Skeletal muscle tissue (tissue), 5 donors: ENCODE measurements at places on chromosomes 3 and 15. TPM values are rescaled to one million over a fixed set of nuclear protein-coding genes. Genes with fewer than 3 reads are reported as not detected.

Gene PLSCR2
- not detected for total RNA-seq

Gene KCNH8
- under 0.01 TPM for total RNA-seq

Gene CHST13
- not detected for total RNA-seq

Gene LSMEM2
- 15.1 TPM for total RNA-seq

Gene LDHAL6B
- not detected for total RNA-seq

Gene SAMMSON
- under 0.01 TPM for total RNA-seq

Gene GRM2
- not detected for total RNA-seq

Gene CFAP91
- total RNA-seq: under 0.01 TPM

Gene CATSPER2
- total RNA-seq: 3.1 TPM

Gene GP9
- not detected for total RNA-seq

Gene NLGN1
- 5.7 TPM for total RNA-seq

Gene RLBP1
- total RNA-seq: 0.52 TPM

Gene TRH
- total RNA-seq: 0.52 TPM

Gene CFAP20DC
- total RNA-seq: 1.6 TPM

Gene SEMA3G
- total RNA-seq: 4.7 TPM

Gene CCR1
- total RNA-seq: 3.7 TPM

Gene SAMD7
- total RNA-seq: not detected

Gene KBTBD13
- total RNA-seq: 1.6 TPM

Gene THBS1
- total RNA-seq: 150 TPM

Gene LRRC49
- total RNA-seq: 11.0 TPM

Gene SERPINI2
- total RNA-seq: not detected

Gene KBTBD12
- 13.6 TPM for total RNA-seq

Gene CYP8B1
- total RNA-seq: not detected

Gene SPPL2A
- 33.4 TPM for total RNA-seq

Gene CISH
- 4.7 TPM for total RNA-seq

Gene MUC20
- 1.0 TPM for total RNA-seq

Gene TMEM212
- not detected for total RNA-seq

Gene DYNLT2B
- total RNA-seq: 4.2 TPM

Gene RAD51
- total RNA-seq: 1.6 TPM

Gene SEC22C
- total RNA-seq: 21.4 TPM

Gene BFSP2
- total RNA-seq: 2.1 TPM

Gene P2RY12
- total RNA-seq: 0.52 TPM

Gene GOLGA8G
- total RNA-seq: not detected

Gene HTR3E
- not detected for total RNA-seq

Gene SLC28A1
- total RNA-seq: 0.52 TPM

Gene FOXB1
- not detected for total RNA-seq

Gene LTF
- 3.1 TPM for total RNA-seq

Gene SLC24A1
- total RNA-seq: 3.7 TPM

Gene NR2C2
- 27.7 TPM for total RNA-seq

Gene DCLK3
- total RNA-seq: 2.6 TPM

Gene ZNF660
- total RNA-seq: 3.1 TPM

Gene PYGO1
- 10.4 TPM for total RNA-seq

Gene ERICH6
- not detected for total RNA-seq

Gene MESP2
- not detected for total RNA-seq

Gene C3orf20
- 0.52 TPM for total RNA-seq

Gene ARHGEF26
- 7.3 TPM for total RNA-seq

Gene SPINK8
- not detected for total RNA-seq

Gene ETV5
- 18.8 TPM for total RNA-seq

Gene ZIC4
- 2.6 TPM for total RNA-seq

Gene NANOGP8
- total RNA-seq: not detected

Gene PRSS50
- not detected for total RNA-seq

Gene SLC51B
- total RNA-seq: 0.52 TPM

Gene NMB
- 0.52 TPM for total RNA-seq

Gene AQP9
- total RNA-seq: 2.1 TPM

Gene ESYT3
- 14.1 TPM for total RNA-seq
